Uterus (tissue), 4 donors: ENCODE measurements at places on chromosomes 2 and 18. TPM values are rescaled to one million over a fixed set of nuclear protein-coding genes. Genes with fewer than 3 reads are reported as not detected.

Gene FRZB
- 0.29 TPM for total RNA-seq

Gene CHN1
- total RNA-seq: 21.1 TPM

Gene GATA6
- total RNA-seq: 59.6 TPM

Gene SH3RF3
- total RNA-seq: 5.1 TPM

Gene DSG1
- total RNA-seq: not detected

Gene CPLX4
- not detected for total RNA-seq

Gene MREG
- 8.5 TPM for total RNA-seq

Gene LOXL3
- total RNA-seq: 13.9 TPM

Gene UBE2F
- total RNA-seq: 48.0 TPM

GRCh38 chr2:170310876-170311502, 133.0 kb downstream of the MYO3B start:
- H3K27me3 ChIP-seq: no peaks in the 10 kb centered on the region
- no peak overlapping the region for H3K27ac ChIP-seq
- H3K4me3 ChIP-seq: no peak overlapping the region
- H3K36me3 ChIP-seq: no peaks in the 10 kb centered on the region
- DNase-seq: no peak

GRCh38 chr2:147482111-147482895, 362.5 kb upstream of the ACVR2A start:
- no peak for DNase-seq
- no peak overlapping the region for H3K4me3 ChIP-seq
- H3K4me1 ChIP-seq: no peaks in the 10 kb centered on the region
- no peaks in the 10 kb centered on the region for H3K36me3 ChIP-seq

- DNase-seq: no peak
- H3K4me3 ChIP-seq: no peak overlapping the region
- H3K36me3 ChIP-seq: no peaks in the 10 kb centered on the region
- no peaks in the 10 kb centered on the region for H3K27me3 ChIP-seq
- no peak overlapping the region for H3K27ac ChIP-seq
- H3K4me1 ChIP-seq: no peaks in the 10 kb centered on the region
These were observed 35.6 kb downstream of the FBXO48 start for GRCh38 chr2:68431316-68431972.

DNA sequence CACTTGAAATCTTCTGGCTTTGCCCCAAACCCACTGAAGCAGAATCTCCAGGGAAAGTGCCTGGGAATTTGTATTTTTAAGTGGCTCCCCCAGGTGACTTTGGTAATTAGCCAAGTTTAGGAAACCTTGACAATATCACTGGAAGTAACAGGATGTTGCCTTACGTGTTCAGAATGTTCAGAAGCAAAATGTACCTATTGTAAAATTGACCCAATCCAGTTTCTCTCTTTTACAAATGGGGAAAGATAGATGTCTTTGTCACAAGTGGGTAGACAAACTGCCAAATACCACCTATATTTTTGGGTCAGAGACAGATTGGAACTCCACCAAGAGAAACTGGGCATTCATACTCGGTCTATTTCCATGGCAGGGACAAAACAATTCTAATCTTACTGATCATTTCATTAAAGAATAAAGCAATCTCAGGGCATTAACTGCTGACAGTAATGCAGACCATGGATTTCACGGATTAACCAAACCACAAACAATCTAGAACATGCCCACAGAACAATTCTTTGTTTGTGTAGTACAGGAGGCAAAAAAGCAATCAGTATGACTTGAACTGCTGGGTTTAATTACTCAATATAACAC, 255.8 kb downstream of the ERBB4 start:
- H3K36me3 ChIP-seq: no peaks in the 10 kb centered on the region
- H3K4me1 ChIP-seq: no peaks in the 10 kb centered on the region
- no peak for DNase-seq
- H3K4me3 ChIP-seq: no peak overlapping the region
- no peaks in the 10 kb centered on the region for H3K27me3 ChIP-seq
- H3K27ac ChIP-seq: no peak overlapping the region

DNA sequence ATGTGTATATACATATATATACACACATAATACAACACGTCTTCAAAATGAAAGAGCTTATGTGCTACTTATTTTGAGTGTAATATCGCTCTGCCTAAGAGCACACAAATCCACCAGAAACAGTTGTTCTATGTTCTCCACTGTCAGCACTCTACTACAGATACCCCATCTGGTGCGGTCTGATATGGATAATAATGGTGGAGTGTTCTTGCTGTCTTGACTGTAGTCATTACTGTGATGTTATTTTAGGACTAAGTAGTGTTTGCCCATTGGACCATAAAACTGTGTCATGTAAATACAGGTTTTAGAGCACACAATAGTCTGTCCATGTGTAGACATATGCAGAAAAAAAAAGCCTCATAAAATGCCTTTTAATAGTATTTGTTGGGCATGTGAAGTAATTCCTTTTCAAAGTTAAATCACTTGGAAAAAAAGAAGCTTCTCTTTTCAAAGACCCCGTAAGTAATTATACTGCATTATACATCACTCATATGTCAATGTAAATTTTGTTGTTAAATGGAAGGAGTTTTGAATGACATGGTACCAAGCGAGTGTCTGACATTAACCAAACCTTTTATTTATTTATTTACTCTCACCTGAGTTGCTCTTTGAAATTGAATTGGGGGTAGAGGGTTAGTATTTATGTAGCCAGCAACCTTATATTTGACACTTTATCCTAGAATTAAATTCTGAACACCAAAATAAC, 1249.2 kb upstream of the ZEB2 start:
- H3K27ac ChIP-seq: no peak overlapping the region
- no peaks in the 10 kb centered on the region for H3K36me3 ChIP-seq
- DNase-seq: no peak
- no peaks in the 10 kb centered on the region for H3K27me3 ChIP-seq

GRCh38 chr2:210167227-210167626, 4.0 kb downstream of the KANSL1L start:
- no peak for DNase-seq
- peaks cover 9% of the 10 kb centered on the region for H3K4me1 ChIP-seq
- H3K36me3 ChIP-seq: no peaks in the 10 kb centered on the region
- H3K27me3 ChIP-seq: no peaks in the 10 kb centered on the region

- peaks cover 2% of the 10 kb centered on the region for H3K36me3 ChIP-seq
- H3K27me3 ChIP-seq: no peaks in the 10 kb centered on the region
- H3K4me1 ChIP-seq: peaks cover 3% of the 10 kb centered on the region
- H3K27ac ChIP-seq: no peak overlapping the region
- DNase-seq: no peak
- no peak overlapping the region for H3K4me3 ChIP-seq
These were observed 89.9 kb downstream of the BAZ2B start for GRCh38 chr2:159526433-159526832.

DNA sequence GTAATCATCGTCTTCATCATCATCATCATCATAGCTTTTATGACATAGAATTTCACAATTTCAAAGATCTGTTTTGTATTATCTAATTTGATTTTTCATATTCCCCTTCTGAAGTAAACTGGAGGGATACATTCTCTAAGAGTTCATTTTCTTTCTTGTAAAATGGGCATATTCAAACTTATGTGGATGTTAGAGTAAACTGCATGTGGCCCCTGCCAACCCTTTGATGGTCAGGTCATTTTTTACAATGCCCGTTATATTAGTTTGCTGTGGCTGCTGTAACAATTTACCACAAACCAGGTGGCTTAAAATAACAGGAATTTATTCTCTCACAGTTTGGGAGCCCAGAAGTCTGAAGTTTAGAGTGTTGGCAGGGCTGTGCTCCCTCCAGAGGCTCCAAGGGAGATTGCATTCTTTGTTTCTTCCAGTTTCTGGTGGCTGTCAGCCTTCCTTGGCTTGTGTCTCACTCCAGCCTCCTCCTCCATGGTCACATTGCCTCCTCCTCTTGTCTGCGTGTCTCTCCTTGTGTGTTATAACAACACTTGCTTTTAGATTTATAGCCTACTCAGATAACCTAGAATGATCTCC, 127.5 kb upstream of the MMADHC start:
- no peaks in the 10 kb centered on the region for H3K36me3 ChIP-seq
- H3K4me1 ChIP-seq: no peaks in the 10 kb centered on the region
- no peak overlapping the region for H3K27ac ChIP-seq
- no peak overlapping the region for H3K4me3 ChIP-seq
- no peaks in the 10 kb centered on the region for H3K27me3 ChIP-seq
